Hepatocyte (in vitro differentiated cells): ENCODE measurements at places on chromosomes 16 and 17. TPM values are rescaled to one million over a fixed set of nuclear protein-coding genes. Genes with fewer than 3 reads are reported as not detected.

GRCh38 chr17:15456972-15457722 is 10.3 kb downstream of the CDRT4 start:
- no peaks in the 10 kb centered on the region for H3K27me3 ChIP-seq
- H3K36me3 ChIP-seq: no peaks in the 10 kb centered on the region
- peaks cover 17% of the 10 kb centered on the region for H3K4me1 ChIP-seq
- DNase-seq: peak; percentile 82

GRCh38 chr16:85645021-85645589 is 32.0 kb downstream of the GSE1 start:
- H3K36me3 ChIP-seq: no peaks in the 10 kb centered on the region
- no peak overlapping the region for H3K4me3 ChIP-seq
- DNase-seq: no peak

Gene CLEC18C
- not detected in 2 replicates for total RNA-seq

GRCh38 chr17:76481071-76481655 is 13.8 kb downstream of the AANAT start:
- peak overlapping the region; percentile 46 for H3K27ac ChIP-seq
- no peak overlapping the region for H3K4me3 ChIP-seq
- DNase-seq: no peak
- H3K36me3 ChIP-seq: no peaks in the 10 kb centered on the region
- H3K4me1 ChIP-seq: no peaks in the 10 kb centered on the region

GRCh38 chr17:7336240-7337175 is at the start of gene ACAP1:
TSS of gene ACAP1 (plus strand) at chr17:7336529. CDS start at chr17:7336735, 206 bp downstream.
- H3K36me3 ChIP-seq: no peaks in the 10 kb centered on the region
- H3K27me3 ChIP-seq: no peaks in the 10 kb centered on the region
- no peaks in the 10 kb centered on the region for H3K4me1 ChIP-seq
- H3K4me3 ChIP-seq: no peak within 1 kb of the TSS
- H3K27ac ChIP-seq: no peak within 1 kb of the TSS

Gene HCRT
- not detected in 2 replicates for total RNA-seq

GRCh38 chr17:4710693-4711634 is 532 bp downstream of the ARRB2 start:
- no peak for DNase-seq
- no peaks in the 10 kb centered on the region for H3K36me3 ChIP-seq
- H3K27ac ChIP-seq: peak overlapping the region; percentile 60
- H3K4me3 ChIP-seq: peak overlapping the region; percentile 43
- H3K27me3 ChIP-seq: no peaks in the 10 kb centered on the region
- H3K4me1 ChIP-seq: peaks cover 17% of the 10 kb centered on the region

DNA sequence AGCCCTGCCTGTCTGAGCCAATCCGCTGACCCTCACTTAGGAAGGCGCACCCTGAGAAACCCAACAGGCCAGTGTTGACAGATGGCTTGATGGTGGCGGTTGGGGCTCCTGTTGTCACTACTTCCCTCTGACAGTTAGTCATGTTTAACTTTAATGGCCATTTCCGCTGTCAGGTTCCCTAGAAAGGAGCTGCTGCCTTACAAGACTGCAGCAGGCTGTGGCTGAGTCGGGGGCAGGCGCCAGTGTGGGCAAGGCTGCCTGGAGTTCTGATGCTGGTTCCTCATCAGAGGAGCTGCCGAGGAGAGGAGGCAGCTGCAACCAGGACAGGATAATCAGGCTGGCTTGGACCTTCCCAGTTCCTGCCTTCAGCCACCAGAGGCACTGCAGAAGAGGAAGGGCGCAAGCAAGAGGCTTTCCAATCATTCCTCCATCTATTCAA is 223.2 kb upstream of the DYNLRB2 start:
- no peak overlapping the region for H3K4me3 ChIP-seq
- H3K36me3 ChIP-seq: no peaks in the 10 kb centered on the region
- peak; percentile 16 for DNase-seq
- H3K27me3 ChIP-seq: no peaks in the 10 kb centered on the region
- no peaks in the 10 kb centered on the region for H3K4me1 ChIP-seq

DNA sequence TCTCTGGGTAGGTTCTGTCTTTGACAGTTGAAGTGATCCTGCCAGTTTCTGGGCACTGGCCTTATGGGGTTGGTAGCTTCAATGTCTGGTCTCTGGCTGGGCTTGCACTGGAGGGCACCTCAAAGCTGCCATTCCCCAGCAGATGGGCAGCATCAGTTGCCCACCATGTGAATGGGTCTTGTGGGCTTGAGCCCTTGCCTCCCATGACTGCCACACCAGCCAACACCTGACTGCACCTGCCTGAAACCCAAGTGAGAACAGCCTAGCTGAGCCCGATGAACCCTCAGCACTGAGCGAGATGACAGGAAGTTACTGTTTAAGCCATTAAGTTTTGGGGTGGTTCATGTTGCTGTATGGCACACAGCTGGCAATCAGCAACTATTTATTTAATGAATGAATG is 69.1 kb upstream of the AXIN2 start:
- H3K27me3 ChIP-seq: no peaks in the 10 kb centered on the region
- H3K4me3 ChIP-seq: no peak overlapping the region
- peaks cover 9% of the 10 kb centered on the region for H3K4me1 ChIP-seq
- DNase-seq: no peak
- H3K36me3 ChIP-seq: no peaks in the 10 kb centered on the region

DNA sequence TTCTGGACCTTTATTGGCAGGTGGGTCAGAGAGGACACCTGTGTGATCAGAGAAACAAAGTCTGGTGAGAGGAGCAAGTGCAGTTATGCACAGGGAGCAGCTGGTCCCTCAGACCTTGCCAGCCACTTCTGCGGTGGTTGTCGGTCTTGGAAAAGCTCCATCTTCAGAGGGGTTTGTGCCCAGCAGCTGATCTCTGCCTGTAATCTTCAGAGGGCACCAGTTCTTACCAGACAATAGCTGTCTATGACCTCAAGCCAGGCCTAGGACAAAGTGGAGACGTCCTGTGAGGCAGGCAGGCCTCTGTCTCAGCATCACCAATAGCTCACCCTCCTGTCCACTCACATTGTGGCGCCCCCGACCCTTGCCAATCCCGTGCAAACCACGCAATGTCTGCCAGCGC is 66.5 kb upstream of the TBX2 start:
- no peak overlapping the region for H3K27ac ChIP-seq
- DNase-seq: no peak
- H3K27me3 ChIP-seq: no peaks in the 10 kb centered on the region
- no peak overlapping the region for H3K4me3 ChIP-seq
- peaks cover 21% of the 10 kb centered on the region for H3K4me1 ChIP-seq
- no peaks in the 10 kb centered on the region for H3K36me3 ChIP-seq

Gene AGRP
- total RNA-seq: 1.9 TPM in 1 of 2 replicates, not detected in the other

DNA sequence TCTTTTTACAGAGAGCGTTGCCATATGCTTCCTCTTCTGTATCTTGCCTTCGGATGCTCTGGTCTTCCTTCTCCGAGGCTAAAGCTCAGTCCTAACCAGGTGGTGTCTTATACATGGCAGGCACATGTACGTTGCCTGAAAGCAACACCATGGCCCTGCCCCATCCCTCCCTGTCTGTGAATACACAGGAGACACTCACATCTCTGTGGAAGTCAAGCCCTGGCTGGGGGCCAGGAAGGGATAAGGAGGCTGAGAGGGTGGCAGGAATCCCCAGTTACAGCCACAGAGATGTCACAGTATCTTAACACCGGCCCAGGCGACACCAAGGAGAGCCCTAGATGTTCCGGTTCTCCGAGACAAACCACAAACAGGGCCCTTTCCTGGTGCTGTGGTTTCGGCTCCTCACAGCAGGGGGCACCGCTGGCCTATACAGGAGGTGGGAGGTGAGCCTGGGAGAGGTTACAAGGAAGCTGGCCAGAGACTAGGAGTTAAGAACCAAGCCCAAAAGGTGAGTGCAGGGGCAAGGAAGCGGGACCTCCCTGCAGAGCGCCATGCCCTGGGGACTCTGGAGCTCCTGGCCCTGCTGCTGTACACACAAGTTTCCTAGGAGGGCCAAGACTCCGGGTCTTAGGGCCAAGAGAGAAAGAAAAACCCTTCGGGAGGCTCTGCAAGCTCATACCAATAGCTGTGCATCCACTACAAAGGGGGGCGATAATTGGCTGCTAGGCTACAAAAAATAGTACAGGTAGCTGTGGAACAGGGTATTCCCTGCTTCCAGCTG is 41.7 kb downstream of the SRL start:
- H3K4me3 ChIP-seq: no peak overlapping the region
- H3K27me3 ChIP-seq: no peaks in the 10 kb centered on the region
- H3K36me3 ChIP-seq: no peaks in the 10 kb centered on the region
- H3K4me1 ChIP-seq: no peaks in the 10 kb centered on the region
- peak; percentile 85 for DNase-seq

DNA sequence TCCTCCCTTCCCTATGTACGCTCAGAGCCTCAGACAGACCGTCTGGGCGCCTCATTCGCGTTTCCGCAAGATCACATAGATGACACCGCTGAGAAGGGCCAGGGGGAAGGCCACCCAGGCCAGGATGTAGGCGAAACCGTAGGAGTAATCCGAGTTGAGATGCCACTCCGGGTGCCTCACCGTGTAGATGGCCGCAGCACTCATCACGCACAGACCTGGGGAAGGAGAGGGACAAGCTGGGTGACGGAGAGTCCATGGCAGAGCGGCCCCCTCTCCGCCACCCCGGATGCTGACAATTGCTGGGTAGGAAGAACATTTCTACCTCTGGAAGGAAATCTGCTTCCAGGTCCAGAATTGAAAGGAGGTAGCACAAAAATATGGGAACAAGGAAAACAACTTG is 34.3 kb downstream of the PMP22 start:
- no peak overlapping the region for H3K4me3 ChIP-seq
- no peak overlapping the region for H3K27ac ChIP-seq
- no peaks in the 10 kb centered on the region for H3K27me3 ChIP-seq
- DNase-seq: no peak
- H3K4me1 ChIP-seq: no peaks in the 10 kb centered on the region
- no peaks in the 10 kb centered on the region for H3K36me3 ChIP-seq

Gene ACSM2B
- 32.5 and 32.7 TPM in 2 replicates for total RNA-seq

- no peaks in the 10 kb centered on the region for H3K27me3 ChIP-seq
- no peak for DNase-seq
- no peak overlapping the region for H3K4me3 ChIP-seq
- peaks cover 22% of the 10 kb centered on the region for H3K4me1 ChIP-seq
These were observed 6.5 kb downstream of the NFATC3 start for GRCh38 chr16:68091380-68092261.

DNA sequence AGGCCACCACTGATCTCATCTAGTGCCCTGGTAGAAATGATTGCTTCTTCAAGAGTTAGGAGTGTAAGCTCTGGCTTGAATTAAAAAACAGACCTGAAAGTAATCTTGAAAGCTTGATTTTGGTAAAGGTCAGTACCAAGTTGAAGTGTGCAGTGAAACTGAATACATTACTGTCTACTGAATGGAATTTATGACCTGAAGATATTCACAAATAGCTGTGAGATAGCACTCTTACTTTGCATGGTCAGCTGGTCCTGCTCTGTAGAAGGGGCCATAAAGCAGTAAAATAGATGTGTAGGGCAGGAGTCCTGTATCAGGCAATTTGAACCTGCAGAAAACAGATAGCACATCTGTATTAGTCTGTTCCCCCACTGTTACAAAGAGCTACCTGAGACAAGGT is 78.6 kb downstream of the MYH13 start:
- H3K27me3 ChIP-seq: no peaks in the 10 kb centered on the region
- H3K4me1 ChIP-seq: peaks cover 4% of the 10 kb centered on the region
- peak overlapping the region; percentile 76 for H3K27ac ChIP-seq
- no peak overlapping the region for H3K4me3 ChIP-seq
- no peaks in the 10 kb centered on the region for H3K36me3 ChIP-seq

GRCh38 chr16:78122774-78123315 is 23.4 kb downstream of the WWOX start:
- no peaks in the 10 kb centered on the region for H3K36me3 ChIP-seq
- H3K27ac ChIP-seq: peak overlapping the region; percentile 18
- no peaks in the 10 kb centered on the region for H3K27me3 ChIP-seq
- no peaks in the 10 kb centered on the region for H3K4me1 ChIP-seq
- peak; percentile 53 for DNase-seq
- no peak overlapping the region for H3K4me3 ChIP-seq

Gene TPSG1
- 0.67 and 1.3 TPM in 2 replicates for total RNA-seq

GRCh38 chr17:19348806-19349205 is 13.7 kb downstream of the B9D1 start:
- no peak overlapping the region for H3K4me3 ChIP-seq
- H3K27me3 ChIP-seq: no peaks in the 10 kb centered on the region
- H3K4me1 ChIP-seq: peaks cover 36% of the 10 kb centered on the region

GRCh38 chr17:60077672-60078519 is 825 bp downstream of the HEATR6 start:
- H3K36me3 ChIP-seq: no peaks in the 10 kb centered on the region
- H3K27ac ChIP-seq: peak overlapping the region; percentile 91
- H3K4me1 ChIP-seq: peaks cover 5% of the 10 kb centered on the region

Gene WSCD1
- 4.4 and 8.9 TPM in 2 replicates for total RNA-seq

DNA sequence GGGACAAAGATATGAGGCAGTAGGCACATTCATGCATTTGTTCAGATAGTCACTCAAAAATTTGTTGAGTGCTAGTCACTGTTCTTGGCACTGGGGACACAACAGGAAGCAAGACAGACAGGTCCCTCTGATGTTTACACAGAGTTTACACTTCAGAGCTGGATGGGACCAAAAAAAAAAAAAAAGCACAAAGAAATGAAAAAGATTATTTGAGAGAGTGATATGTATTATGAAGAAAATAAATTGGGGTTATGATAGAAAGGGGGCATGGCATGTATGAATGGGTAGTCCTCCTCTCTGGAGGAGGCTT is 3.5 kb upstream of the YPEL2 start:
- no peak overlapping the region for H3K4me3 ChIP-seq
- H3K27me3 ChIP-seq: no peaks in the 10 kb centered on the region
- DNase-seq: no peak
- no peaks in the 10 kb centered on the region for H3K36me3 ChIP-seq

GRCh38 chr16:88922114-88922825 is 54.7 kb downstream of the CBFA2T3 start:
- H3K27ac ChIP-seq: no peak overlapping the region
- H3K36me3 ChIP-seq: no peaks in the 10 kb centered on the region
- H3K4me1 ChIP-seq: peaks cover 24% of the 10 kb centered on the region
- no peak overlapping the region for H3K4me3 ChIP-seq
- no peak for DNase-seq
- H3K27me3 ChIP-seq: no peaks in the 10 kb centered on the region

- no peaks in the 10 kb centered on the region for H3K36me3 ChIP-seq
- no peak overlapping the region for H3K4me3 ChIP-seq
- no peaks in the 10 kb centered on the region for H3K27me3 ChIP-seq
- no peak for DNase-seq
- H3K27ac ChIP-seq: no peak overlapping the region
These were observed 6.2 kb upstream of the KRT12 start for GRCh38 chr17:40873255-40873654.

GRCh38 chr16:50311891-50312501 is 45.6 kb downstream of the ADCY7 start:
- no peak for DNase-seq
- H3K4me3 ChIP-seq: no peak overlapping the region
- H3K4me1 ChIP-seq: no peaks in the 10 kb centered on the region
- H3K36me3 ChIP-seq: no peaks in the 10 kb centered on the region
- no peak overlapping the region for H3K27ac ChIP-seq
- no peaks in the 10 kb centered on the region for H3K27me3 ChIP-seq

- DNase-seq: no peak
- no peaks in the 10 kb centered on the region for H3K36me3 ChIP-seq
- H3K27ac ChIP-seq: no peak overlapping the region
- H3K27me3 ChIP-seq: no peaks in the 10 kb centered on the region
These were observed 93.2 kb downstream of the GNAO1 start for GRCh38 chr16:56284521-56284920.
